ENCODE measurements at places on chromosomes 13 and 19.

GRCh38 chr19:53597023-53597422, 34.8 kb upstream of the DPRX start:
- no peak for DNase-seq

- DNase-seq = no peak
Measured at GRCh38 chr13:51738226-51738905, 65.6 kb downstream of the DHRS12 start.

DNA sequence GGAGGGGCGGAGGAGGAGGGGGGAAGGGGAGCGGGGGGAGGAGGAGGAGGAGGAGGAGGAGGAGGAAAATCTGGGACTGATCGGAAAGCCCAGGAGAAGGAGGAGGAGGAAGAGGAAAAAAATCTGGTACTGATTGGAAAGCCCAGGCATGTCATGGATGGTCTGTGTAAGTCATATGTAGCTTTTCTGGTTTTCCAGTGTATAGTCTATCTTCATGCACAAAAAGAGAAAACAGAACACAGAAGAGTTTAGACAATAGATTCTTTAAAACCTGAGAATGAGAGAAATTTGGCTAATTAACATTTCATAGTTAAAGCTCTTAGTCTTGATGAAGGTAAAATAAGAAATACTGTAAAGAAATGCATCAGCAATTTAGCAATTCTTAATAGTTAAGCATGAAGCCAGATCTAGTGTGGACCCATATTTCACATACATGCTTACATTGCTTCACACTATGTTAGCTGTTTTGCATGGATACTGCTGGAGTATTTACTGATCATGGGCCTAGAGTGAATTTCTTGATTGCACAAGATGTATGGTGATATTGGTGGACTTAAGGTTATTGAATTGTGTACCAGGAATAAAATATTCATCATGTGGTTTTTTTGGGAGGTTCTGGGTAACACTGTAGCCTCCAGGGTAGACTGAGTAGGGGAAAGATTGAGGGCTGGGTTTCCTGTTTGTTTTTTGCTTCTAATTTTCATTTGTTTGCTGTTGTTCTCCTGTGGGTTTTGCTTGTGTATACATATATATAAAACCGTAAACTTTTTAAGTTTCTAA, 41.4 kb downstream of the SUCLA2 start:
- no peak for DNase-seq

GRCh38 chr13:100933841-100934240, 259.2 kb upstream of the TMTC4 start:
- DNase-seq = no peak

DNA sequence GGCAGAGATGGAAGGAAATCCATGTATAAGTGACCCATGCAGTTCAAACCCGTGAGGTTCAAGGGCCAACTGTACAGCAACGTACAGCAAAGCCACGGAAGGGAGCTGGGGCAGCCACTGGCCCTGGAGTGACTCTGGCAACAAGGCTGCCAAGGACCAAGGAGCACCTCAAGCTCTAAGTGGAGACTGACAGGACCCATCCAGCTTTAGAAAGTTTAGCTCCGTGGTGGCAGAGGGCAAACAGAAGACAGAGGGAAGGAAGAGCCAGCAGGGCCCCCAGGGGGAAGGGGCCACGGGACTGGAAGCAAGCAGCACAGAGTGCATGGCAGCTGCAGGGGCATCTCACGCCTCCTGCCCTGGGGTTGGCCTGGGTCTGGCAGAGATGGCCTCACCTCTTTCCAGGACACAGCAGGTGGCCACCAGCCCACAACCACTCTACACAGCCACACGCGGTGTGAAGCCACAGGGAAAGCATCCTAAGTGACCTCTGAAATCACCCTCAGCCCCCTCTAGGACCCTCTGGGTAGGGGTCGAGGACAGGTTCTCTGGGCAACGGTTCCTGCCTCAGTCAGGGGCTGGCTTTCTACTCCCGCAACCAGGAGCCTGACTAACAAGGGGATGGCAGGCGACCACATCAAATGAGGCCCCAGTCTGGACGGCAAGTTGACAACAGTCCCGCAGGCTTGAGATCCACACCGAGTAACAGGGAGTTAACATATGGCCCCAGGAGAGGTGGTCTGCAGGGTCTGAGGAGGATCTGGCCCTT, 3.8 kb downstream of the MIER2 start:
- no peak for DNase-seq

GRCh38 chr13:29664591-29664990, 69.1 kb upstream of the SLC7A1 start:
- DNase-seq = no peak

DNA sequence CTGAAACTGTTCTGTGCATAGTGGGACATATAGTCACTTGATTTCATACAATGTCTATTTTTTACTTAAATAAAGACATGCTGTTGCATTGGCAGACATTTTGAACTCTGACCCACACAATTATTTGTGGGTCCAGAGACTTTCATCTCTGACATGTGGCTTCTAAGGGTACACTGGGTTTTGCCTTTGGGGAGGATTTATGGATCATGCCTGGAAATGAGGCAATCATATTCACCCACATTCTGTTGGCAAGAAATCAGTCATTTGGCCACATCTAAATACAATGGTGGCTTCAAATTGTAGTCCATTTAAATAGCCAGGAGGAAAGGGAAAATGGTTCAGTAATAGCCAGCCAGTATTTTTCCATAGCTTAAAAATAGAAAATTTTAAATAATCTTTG, 238.3 kb upstream of the KLF12 start:
- peak; percentile 4 for DNase-seq

GRCh38 chr13:113408562-113408961, 44.6 kb upstream of the GRTP1 start:
- no peak for DNase-seq

DNA sequence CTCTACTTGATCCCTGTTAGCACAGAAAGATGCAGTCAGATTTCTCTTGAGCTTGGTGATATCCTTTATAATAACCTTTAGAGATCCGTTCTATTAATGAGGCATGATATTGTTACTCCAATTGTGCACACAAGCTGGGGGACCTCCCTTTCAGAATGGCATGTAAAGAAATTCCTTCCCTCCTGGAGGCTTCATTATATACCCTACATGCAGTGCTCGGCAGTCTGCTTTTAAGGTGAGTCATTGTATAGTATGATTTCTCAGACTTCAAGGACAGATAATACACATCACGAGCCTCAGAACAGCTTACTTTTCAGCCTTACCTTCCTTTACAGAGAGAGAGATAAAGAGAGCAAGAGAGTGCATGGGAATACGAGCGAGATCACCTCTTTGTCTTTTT, 261.3 kb downstream of the ATP8A2 start:
- DNase-seq = no peak

GRCh38 chr13:24203273-24203672, 42.8 kb downstream of the SPATA13 start:
- DNase-seq = peak; percentile 44

GRCh38 chr19:42252365-42253244, 2.3 kb downstream of the ERF start:
- DNase-seq = peak; percentile 74

All from eye (tissue), 1 donor.